Activated gamma-delta T cell (primary cell): ENCODE measurements at places on chromosomes 1 and 21.

GRCh38 chr21:44567481-44568171, 5.9 kb upstream of the KRTAP10-4 start:
- no peak for DNase-seq

GRCh38 chr21:23858878-23859277, 1748.4 kb downstream of the MRPL39 start:
- no peak for DNase-seq

- DNase-seq: no peak
These were observed 156.8 kb downstream of the LEPR start for GRCh38 chr1:65577278-65577677.

DNA sequence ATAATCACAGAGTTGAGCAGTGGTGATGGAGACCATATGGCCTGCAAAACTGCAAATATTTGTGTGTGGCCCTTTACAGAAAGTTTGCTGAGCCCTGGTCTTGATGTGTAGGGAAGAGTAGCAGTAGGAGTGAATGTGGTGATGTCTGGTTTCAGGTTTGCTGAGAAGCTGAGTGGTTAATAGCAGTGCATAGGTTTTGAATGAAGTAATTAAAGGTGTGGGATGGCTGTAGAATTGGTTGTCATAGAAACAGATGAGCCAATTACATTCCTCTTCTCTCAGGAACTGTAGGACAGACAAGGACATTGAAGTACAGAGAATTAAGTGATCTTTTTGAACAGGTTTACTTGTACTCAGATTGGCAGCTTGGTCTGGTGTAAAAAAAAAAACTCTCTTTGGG, 37.4 kb downstream of the PRDM2 start:
- DNase-seq: no peak

DNA sequence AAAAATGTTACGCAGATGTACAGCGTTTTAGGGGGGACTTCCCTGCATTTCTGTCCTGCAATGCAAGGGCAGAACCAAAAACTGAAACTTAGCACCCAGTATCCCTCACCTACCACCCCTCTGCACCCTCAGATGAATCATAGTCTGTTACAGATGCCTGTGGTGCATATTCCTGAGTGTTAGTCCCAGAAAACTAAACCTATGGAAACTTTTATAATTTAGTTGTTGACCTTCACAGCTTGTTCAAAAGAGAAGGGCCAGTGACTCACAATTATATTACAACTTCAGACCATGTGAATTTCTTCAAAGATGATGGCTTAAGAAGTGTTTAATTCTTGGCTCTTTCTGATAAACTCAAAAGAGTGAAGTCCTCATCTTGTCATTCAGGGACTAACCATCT, 5.8 kb downstream of the PTGER3 start:
- DNase-seq: no peak

DNA sequence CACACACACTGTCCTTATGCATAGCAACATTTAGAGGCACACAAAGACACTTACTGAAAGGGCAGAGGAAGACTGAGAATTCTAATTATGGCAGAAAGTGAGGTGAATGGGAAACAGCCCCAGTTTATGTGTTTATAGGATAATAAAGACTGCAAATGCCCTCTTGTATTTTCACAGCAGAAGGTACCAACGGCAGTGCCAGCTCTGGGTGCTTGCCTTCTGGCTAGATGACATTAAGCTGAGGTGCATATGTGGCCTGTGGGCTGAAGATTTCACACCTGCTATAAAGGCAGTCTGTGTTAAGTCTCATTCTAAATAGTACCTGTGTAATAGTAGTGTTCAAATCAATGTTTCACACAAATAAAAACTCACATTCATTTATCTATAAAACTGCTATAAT, 347.2 kb upstream of the ZRANB2 start:
- DNase-seq: no peak

DNA sequence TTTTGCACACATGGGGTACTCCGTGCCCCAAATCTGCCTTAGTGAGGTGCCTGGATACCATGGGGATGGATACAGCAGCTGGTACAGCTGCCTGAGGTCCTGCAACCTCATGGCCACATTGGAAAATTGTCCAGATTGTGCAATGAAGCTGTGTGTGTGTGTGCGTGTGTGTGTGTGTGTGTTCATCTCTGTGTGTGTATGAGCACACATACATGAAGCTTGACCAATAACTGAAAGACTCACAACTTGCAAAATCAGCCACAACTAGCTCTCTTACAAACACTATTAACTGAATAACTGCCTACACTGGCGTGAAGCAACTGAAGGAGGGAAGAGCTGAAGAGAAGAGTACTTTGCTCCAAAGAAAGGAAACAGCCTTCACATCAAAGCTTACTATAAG, 78.1 kb downstream of the ERG start:
- DNase-seq: no peak

- no peak for DNase-seq
These were observed 63.5 kb downstream of the ETS2 start for GRCh38 chr21:38869196-38869595.

- DNase-seq: no peak
These were observed 9.7 kb downstream of the SFT2D2 start for GRCh38 chr1:168235548-168235885.

- no peak for DNase-seq
These were observed 13.9 kb downstream of the SH3BP5L start for GRCh38 chr1:248811514-248812490.

- DNase-seq: no peak
These were observed 156.7 kb downstream of the DMRTA2 start for GRCh38 chr1:50266509-50266908.

DNA sequence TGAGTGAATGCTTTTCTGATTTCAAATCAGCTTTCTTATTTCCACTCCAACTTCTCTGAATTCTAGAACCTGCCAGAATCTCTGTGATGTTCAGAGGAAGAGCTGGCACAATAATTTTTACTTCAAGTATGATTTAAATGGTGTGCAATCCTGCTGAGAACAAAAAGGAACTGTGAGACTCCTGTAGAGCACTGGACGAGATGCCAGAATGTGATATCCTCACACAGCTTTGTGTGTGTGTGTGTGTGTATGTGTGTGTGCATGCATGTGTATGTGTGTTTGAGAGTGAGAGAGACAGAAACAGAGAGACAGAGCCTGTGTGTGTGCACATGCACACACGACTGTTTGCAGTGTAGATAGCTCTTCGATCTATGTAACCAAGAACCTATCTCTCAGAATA, 713.6 kb upstream of the ZP4 start:
- DNase-seq: no peak

DNA sequence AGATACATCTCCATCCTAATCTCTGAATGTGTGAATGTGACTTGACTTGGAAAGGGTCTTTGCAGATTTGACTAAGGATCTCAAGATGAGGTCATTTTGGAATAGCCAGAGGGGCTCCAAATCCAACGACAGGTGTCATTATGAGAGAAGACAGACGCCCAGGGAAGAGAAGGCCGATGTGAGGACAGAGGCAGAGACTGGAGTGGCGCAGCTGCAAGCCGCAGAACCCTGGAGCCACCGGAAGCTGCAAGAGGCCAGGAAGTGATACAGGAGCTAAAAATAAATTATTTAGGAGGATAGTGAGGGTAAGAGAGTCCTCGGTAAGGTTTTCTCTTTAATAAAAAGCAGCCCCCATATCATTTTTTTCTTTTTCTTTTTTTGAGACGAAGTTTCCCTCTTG, 9.7 kb upstream of the AADACL4 start:
- DNase-seq: no peak

GRCh38 chr1:238642231-238642630, 744.1 kb upstream of the CHRM3 start:
- DNase-seq: no peak

DNA sequence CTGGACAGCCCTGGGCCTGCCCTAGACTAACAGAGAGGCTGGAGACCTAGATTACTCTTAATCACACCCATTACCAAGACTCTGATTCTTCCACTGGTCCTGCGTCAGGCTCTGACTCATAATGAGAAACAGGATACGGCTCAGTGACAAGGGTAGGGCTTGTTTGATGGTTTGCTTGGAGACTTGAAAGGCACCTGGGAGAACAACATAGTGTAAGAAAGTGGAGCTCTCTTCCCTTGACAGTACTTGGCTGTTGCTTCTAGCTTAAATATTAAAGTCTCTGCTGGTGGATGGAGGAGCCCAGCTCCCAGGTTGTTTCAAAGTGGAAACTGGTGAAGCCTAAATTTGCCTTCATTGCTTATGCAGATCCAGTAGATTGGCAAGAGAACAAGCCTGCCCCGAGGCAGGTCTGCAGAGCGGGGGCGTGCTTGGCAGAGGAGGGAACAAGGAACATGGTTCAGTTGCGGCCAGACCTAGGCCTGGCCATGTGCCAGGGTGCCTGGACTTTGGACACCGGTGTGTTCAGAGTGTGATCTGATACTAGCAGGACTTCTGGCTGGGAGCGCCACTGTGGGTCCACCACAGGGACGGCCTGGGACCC, 480.6 kb downstream of the CAMTA1 start:
- no peak for DNase-seq

GRCh38 chr1:3453203-3453761, 1.2 kb upstream of the ARHGEF16 start:
- DNase-seq: peak; percentile 29

DNA sequence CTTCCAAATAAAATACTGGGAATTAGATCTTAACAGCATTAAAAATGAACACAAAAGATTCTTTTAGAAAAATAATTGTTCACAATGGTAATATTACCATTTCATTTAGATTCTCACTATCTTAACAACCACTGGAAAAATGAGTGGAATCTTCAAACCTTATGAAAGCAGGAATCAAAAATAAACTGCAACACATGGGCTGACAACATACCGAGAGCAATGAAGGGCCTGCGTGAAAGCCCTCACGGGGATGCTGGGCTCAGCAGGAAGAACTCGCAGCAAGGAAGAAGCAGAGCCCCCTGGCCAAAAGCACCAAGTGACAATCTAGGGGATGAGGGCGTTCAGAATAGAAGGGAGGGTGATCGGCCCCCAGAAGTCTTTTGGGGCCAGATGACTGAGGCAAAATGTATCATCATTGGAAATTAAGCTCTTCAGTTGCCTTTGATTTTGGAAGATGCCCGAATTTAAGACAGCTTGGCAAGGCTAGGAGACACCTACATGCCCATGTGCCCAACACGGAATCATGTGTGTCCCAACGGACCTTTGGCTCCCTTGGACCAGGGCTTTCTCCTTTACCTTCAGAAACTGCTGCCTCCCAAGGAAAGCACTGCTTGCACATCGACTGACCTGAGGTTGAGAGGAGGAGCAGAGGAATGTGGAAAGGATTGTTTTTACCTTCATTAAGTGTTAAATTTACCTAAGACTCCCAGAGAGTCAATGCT, 103.9 kb downstream of the TGFBR3 start:
- DNase-seq: no peak

DNA sequence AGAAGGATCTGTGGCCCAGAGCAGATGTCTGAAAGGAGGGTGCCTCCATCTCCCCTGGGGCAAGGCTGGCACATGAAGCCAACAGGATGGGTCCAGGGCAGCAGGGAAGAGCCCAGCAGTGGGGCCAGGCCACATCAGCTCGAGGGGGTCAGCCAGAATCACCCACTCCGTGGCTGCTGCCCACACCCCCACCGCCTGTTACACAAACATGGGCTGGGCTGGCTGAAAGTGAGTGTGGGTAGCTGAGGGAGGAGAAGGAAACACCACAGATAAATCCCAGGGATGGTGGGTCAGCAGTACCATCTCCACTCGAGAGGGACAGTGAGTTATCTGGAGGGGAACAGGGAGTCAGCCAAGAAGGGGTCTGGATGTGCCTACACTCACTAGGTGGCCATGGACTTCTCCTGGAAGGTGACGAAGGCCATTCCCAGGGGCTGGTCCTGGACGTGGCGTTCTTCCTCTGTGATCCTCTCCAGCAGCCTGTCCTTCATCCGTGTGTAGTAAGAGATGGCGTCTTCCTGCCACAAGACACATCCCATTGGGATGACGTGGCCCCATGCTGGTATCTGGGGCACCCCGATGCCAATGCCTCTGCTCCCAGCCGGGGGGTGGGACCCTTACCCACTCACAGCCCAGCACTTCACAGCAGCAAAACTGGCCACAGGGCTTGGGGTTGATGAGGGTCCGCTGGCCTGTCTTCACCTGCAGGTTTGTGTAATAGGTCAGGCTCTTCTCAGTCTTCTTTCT, 20.2 kb downstream of the TMEM63A start:
- no peak for DNase-seq

- no peak for DNase-seq
These were observed 169.2 kb upstream of the SGIP1 start for GRCh38 chr1:66364578-66365391.

GRCh38 chr1:221419513-221420095, 322.3 kb downstream of the DUSP10 start:
- DNase-seq: no peak

DNA sequence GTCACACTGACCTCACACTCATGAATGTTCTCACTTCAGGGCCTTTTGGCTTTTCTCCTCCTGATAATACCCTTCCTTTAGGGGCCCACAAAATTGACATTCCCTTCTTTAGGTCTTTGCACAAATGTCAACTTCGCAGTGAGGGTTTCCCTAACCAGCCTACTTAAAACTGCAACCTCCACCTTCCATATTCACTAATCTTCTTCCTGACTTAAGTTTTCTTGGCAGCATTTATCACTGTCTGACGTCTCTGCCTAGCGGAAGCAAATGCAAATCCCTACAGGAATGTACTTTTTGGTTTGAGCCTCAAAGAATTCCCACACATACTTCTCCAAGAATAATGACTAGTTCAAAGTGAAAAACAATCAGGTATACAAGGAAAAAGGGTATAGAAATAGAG, 32.8 kb downstream of the INTS7 start:
- no peak for DNase-seq

- peak; percentile 34 for DNase-seq
These were observed 1.2 kb downstream of the C2CD4D start for GRCh38 chr1:151838222-151839081.

GRCh38 chr1:87985071-87985470, 656.4 kb downstream of the LMO4 start:
- DNase-seq: no peak

DNA sequence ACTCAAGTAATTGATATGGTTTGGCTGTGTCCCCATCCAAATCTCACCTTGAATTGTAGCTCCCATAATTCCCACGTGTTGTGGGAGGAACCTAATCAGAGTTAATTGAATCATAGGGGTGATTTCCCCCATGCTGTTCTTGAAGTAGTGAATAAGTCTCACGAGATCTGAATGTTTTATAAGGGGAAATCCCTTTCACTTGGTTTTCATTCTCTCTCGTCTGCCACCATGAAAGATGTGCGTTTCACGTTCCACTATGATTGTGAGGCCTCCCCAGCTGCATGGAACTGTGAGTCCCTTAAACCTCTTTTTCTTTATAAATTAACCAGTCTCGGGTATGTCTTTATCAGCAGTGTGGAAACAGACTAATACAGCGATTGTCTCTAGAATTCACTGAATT, 135.4 kb downstream of the BACH1 start:
- DNase-seq: no peak

- no peak for DNase-seq
These were observed 218.0 kb upstream of the GALNT2 start for GRCh38 chr1:229848752-229849677.

DNA sequence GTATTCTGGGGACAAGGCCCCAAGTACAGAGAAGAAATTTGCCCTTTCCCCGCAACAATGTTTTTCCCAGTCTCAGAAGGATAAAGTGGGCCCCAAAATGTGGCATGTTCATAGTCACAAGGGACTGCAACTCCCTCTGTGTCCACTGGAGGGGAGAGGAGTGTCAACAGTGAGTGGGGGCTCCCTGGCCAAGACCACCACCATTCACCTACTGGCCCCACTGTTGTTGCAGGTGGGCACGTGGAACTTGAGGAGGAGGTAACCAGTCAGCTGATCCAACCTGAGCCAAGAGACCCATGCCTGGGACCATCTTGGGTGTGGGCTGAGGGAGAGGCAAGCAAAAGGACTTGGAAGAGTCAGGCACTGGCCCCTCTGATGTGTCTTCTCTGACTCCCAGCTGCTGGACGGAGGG, 777 bp downstream of the NUDT17 start:
- DNase-seq: no peak

GRCh38 chr1:203473781-203474305, 1.8 kb upstream of the PRELP start:
- no peak for DNase-seq
